ENCODE measurements at places on chromosomes 13 and 19.
A peak's percentile ranks its signal among the peaks of the same experiment; 100 is the strongest.

GRCh38 chr19:18519962-18520847 is 1.7 kb downstream of the ELL start:
- DNase-seq, result peak; percentile 77

DNA sequence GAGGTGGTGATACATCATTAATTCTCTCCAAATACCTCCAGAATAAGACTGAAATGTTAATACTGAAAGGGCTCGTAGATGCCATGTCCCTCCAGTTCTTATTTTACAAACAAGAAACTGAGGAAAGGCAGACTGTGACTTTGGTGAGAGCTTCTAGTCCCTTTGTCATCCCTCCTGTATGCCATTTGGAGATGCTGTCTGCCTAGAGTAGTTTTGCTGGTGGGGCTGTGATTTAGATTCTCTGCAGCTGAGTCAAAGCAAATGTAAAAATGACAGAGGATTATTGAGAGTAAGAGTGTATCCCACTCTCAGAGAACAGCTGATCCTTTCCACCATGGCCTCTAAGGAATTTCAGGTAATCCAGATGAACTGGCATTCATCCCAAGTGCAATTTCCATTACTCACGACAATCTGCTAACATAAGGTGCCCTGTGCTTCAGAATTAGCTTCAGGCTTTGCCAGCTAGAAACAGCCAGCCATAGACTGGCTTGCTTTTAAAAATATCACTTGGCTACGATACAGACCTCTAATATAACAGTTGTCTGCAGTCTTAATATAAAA is 16.8 kb downstream of the PABPC3 start:
- DNase-seq, result no peak

- no peak for DNase-seq
Observed at GRCh38 chr19:18253716-18254115, 20.5 kb downstream of the IQCN start.

- no peak for DNase-seq
Observed at GRCh38 chr19:37114001-37114400, 35.8 kb downstream of the ZNF420 start.

GRCh38 chr13:103935117-103935516 is 868.9 kb upstream of the SLC10A2 start:
- no peak for DNase-seq

- no peak for DNase-seq
Observed at GRCh38 chr13:48401480-48401879, 11.4 kb downstream of the LPAR6 start.

DNA sequence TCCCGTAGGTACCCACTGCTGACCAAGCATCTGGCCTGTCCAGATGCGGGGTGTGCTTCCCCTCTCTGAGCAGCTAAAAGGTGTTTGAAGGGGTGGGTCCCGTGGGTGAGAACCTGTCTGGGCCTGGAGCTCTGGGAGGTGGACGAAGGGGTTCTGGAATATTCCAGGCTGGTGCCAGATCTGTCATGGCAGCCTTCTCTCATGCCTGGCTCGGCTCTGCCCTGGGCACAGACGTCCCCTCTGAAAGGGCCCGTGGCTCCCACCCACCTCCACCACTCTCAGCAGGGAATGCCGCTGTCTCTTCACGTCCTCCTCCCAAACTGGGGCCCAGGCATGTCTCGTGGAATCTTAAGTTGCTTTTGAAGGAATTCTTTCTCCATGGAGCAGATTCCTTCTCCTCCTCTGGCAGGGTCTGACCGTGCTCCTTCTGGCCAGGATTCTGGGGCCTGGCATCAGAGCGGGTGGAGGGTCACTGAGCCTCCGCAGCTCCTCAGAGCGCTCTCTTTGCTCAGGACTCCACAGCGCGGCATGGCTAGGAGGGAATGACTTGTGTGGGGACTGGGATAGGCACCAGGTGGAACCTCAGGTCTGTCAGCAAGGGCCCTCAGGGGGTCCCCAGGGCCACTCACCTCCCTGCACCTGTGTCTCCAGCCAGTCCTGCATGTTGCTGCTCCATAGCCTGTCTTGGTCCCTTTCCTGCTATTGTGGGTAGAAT is 5.9 kb upstream of the MCF2L start:
- DNase-seq, result no peak

DNA sequence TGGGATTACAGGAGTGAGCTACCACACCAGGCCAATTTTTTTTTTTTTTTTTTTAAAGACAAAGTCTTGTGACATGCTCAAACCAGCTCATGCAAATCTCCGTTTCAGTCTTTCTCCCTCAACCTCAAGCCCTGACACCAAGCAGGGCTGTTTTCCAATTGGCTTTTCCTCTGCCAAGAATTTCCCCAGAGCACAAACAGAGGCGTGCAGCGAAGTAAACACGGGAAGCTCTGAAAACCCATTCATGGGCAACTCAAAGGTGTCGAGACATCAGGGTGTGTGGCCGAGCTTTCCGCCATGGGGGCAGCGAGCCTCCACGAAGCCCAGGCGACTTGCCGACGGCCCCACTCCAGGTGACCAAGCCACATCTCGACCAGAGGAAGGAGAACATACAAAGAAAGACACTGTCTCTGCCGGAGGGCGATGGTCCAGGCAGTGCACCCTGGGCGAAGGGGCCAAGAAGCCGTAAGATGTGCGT is 70.0 kb downstream of the INSR start:
- DNase-seq, result no peak

DNA sequence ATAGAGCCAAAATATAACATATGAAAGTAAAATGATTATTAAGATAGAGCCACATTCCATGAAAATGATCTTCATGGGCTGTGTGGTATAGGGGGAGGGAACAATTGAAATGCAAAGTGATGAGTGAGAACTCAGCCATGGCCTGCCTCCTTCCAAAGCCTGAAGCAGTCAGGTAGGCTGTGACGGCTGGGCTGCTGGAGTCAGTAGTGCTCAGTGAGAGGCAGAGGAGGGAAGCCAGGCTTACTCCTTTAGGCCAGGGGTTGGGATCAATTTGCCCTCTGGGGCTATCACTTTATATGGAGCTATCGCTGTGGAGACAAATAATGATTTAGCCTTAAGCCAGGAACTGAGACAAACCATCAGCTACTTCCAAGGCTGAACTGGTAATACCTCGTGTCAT is 654.9 kb downstream of the FGF9 start:
- DNase-seq, result no peak

DNA sequence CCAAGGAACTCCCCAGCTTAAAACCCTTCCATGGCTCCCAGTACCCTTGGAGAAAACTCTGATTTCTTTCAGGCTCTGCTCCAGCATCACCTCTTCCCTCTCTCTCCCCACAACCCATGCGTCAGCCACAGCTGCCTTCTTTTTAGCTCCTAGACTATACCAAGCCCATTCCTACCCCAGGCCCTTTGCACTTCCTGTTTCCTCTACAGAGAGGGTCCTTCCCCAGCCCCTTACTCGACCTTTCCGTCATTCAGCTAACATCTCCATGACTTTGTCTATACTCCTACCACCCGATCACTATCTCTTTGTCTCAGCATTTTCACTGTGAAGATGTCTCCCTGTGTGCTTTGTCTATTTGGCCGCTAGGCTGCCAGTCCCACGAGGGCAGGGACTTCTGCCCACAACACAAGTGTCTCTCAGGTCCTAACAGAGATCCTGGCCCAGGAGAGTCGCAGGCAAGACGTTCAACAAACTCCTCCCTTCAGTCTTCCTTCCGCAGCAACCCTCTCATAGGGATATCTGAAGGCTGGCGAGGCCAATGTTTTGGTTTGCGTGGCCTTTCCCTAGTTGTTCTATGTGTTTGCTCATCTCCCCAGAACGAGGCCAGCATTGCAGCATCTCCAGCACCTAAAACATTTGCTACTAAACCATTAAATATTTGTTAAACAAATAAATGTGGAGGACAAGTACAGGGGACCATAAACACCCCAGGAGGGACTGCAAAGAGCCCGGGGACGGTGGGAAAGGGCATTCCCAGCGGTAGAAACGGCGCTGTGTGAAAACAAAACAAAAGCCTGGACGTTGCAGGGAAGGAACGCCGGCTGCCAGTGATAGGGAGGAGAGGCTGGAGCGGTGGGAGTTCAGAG is 816 bp downstream of the CCNP start:
- DNase-seq, result no peak

DNA sequence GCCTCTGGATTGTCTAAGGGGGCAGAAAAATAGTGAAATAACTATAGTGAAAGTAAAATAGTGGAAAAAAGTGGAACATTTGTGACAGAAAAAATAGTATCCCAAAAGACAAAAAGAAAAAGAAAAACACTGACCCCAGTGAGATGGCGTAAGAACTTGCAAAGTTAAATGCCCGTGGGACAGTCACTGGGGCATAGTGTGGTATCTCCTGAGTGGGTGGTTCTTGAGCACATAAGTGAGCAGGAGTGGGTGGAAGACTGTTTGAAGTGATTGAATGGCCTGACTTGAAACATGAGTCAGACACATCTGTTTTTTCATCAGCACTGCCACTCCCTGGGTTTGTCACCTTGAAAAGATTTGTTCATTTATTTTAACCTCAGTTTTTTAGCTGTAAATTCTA is 2.5 kb downstream of the ZNF430 start:
- DNase-seq, result no peak

DNA sequence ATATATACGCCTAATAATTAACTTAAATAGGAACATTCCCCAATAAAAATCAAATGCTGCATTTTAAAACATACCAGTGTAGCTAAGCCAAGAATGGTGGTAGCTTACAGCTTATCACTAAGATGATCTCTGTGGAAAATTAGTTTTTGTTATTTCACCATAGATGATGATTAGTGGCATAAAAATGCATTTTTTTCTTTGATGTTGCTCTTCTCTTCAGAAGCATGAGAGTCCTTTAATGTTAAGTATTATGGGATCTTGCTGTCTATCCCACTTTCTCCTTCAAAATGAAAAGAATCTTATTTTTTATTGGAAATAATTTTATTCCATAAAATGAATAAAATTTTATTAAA is 731.0 kb downstream of the SLITRK1 start:
- DNase-seq, result no peak

- DNase-seq, result no peak
Observed at GRCh38 chr13:32903720-32904119, 112.5 kb upstream of the KL start.

- DNase-seq, result peak; percentile 78
Observed at GRCh38 chr13:64758521-64759244, 2471.5 kb downstream of the PCDH9 start.

DNA sequence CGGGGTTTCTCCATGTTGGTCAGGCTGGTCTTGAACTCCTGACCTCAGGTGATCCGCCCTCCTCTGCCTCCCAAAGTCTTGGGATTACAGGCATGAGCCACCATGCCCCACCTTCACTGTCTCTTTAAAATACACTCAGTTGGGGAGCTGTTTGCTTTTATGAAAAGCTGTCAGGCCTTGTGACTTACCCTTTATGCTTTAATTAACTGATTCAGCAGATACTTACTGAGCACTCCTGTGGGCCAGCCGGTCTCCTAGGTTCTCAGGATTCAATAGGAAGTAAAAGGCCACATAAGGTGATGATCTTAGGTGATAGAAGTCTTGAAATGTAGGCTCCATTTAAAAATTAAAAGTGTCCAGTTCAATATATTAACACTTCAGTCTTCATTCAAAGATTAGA is 7.5 kb downstream of the UBAC2 start:
- DNase-seq, result no peak

- peak; percentile 65 for DNase-seq
Observed at GRCh38 chr19:47444388-47444821, 25.1 kb upstream of the MEIS3 start.

- no peak for DNase-seq
Observed at GRCh38 chr19:5093297-5093928, 124.5 kb downstream of the KDM4B start.

DNA sequence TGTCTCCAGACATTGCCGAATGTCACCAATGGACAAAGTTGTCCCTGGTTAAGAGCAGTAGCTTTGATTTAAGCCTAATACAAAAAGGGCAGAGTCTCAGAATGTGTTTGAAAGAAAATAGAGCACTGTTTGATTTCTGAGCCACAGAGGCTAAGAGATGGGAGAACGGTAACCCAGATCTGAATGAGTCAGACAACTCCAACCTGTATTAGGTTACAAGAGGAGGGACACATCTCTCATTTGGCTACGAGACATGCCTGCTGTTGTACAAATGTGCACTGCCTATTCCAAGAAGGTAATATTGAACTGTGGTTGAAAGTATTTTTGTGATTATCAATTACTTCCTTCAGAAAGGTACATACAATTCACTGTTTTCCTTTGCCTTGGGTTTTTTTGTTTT is 4.9 kb upstream of the HSPH1 start:
- DNase-seq, result no peak

DNA sequence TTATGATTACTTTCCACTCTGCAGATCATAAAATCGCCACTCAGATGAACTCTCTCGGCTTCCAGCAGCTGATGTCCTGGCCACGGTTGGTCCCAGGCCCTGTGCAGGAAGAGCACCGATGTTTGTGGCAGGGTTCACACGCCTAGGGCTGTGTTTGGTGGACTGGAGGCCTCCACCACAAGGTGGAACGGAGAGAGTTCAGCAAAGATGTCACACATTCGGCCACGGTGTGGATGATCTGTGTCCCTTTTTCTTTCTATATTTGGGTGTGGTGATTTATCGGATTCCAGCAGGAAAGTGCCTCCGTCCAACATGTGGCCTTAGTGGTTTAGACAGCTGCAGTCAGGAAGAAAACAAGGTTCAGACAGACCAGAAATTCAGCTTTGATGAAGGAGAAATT is 521 bp upstream of the SHISA2 start:
- no peak for DNase-seq

DNA sequence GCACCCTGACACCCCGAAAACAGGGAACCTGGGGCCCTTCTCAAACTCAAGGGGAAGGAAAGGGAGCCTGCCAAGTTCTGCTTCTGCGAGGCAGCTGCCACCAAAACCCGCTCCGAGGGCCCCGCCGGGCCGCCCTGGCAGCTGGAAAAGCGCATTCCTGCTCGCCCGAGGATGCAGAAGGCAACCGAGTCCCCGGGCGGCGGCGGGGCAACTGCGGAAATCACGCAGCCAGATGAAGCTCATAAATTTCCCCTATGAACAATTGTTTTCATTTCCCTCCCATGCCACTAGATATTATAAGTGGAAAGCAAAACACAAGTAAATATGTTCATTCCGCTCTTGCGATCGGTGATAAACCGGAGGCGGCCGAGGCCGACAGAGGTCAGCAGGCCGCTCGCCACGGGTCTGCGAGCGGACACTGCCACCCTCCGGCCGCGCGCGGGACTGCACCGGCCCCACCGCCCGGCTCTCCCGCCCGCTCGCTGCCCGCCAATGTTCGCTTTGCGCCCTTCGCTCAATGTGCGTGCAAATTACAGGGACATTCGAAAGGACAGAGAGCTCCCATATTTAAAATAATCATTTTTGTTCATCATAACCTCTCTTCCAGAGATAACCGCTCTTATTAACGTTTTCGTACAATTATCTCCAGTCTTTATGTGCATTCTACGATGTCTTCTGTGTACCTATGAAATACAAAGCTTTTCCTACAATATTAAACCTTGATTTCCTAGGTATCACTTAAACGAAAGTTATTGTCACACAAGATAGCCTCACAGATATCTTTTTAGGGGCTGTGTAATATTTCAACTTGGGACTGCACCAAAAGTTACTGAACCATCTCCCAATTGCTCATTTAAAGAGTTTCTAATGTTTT is 120.8 kb upstream of the ZNF507 start:
- peak; percentile 77 for DNase-seq

DNA sequence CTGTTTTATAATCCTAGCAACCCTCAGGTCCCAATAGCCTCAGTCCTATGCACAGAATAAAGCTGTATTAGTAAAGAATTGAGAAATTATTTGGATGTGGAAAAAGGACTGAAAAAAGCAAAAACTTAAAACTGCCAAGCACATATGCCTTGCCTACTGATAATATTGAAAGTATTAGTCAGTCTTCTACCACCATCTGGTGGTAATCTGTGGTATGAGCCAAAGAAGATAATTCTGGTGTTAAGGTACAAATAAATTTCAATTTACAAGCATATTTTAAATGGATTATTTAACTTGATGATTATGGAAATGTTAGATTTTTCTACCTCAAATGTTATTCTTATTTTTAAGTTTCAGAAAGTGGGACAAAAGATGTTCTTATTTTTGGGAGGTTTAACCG is 460.3 kb upstream of the KLHL1 start:
- DNase-seq, result peak; percentile 54

All from HAP-1 (cell line).